ENCODE measurements at places on chromosomes 1 and 21.

GRCh38 chr1:18200136-18200717 lies 92.6 kb downstream of the IGSF21 start:
- DNase-seq = no peak

- DNase-seq = peak; percentile 64
These were observed 65.2 kb downstream of the SIK1 start for GRCh38 chr21:43361493-43362296.

DNA sequence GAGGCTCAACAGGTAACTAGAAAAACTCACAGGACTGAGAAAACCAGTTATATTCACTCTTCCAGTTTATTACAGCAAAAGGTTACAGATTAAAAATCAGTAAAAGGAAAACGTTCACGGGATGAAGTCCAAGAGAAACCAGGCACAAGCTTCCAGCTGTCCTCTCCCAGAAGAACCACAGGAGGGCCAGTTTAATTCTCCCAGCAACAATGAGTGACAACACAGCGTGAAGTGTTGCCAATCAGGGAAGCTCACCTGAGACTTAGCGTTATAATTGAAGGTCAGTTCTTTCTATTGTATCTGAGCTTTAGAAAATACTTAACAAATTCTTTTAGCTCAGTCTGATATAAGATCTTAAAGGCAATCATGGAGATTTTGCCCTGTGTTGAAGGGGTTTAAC lies 65.2 kb upstream of the TNR start:
- no peak for DNase-seq

DNA sequence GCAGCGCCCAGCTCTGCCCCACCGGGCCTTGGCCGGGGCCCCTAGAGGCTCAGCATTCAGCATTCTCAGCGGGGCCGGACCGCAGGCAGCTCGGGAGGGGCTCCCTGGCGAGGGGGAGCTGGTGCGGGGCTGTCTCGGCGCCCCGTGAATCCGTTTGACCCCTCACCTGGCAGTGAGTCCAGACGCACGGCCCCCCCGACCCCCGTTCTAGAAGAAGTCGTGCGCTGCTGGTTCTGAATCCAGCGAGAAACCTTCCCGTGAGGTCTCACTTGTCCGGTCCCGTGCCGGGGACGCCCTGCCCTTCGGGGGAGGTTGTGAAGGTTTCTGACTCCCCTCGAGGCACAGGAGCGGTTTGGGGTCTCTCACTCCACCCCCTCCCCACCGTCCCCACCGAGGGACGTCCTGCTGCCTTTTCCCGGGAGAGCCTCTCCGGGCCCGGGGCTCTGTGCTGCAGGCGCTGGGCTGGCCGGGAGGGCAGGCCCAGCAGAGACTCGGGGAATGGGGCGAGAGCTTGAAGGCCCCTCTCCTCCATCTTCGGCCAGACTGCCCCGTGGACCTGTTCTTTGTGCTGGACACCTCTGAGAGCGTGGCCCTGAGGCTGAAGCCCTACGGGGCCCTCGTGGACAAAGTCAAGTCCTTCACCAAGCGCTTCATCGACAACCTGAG lies 655 bp downstream of the COL6A1 start:
- DNase-seq = no peak

GRCh38 chr1:121566346-121566745 lies 381.6 kb downstream of the SRGAP2C start:
- DNase-seq = no peak

DNA sequence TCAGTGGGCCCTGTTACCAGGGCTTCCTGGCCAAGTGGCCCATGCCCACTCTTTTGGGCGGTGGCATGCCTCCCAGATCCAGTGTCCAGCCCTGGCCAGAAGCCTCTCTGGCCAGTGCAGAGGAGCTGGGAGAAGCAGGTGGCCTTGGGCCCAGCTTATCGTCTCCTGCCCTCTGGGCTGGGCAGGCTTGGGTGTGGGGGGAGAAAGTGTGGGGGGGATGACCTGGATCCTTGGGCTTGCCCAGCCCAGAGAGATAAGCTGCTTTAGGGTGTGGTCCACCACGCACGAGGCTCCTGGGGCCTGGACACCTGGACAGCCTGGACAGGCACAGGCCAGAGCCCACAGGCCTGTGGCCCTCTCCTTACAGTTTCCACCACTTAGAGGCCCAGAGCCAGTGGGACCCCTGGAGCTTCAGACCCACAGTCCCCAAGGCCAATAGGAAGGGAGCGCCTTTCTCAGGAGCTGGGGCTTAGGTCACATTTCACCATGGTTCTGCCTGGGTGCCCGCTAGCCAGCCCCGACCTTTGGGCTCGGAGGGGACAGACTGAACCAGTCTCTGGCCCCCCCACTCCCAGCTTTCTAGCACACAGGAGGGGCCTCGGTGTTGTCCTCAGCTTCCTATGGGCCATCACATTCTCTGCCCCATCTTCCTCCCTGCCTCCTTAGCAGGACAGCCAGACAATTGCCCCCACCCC lies 1.8 kb downstream of the ESPN start:
- DNase-seq = no peak

DNA sequence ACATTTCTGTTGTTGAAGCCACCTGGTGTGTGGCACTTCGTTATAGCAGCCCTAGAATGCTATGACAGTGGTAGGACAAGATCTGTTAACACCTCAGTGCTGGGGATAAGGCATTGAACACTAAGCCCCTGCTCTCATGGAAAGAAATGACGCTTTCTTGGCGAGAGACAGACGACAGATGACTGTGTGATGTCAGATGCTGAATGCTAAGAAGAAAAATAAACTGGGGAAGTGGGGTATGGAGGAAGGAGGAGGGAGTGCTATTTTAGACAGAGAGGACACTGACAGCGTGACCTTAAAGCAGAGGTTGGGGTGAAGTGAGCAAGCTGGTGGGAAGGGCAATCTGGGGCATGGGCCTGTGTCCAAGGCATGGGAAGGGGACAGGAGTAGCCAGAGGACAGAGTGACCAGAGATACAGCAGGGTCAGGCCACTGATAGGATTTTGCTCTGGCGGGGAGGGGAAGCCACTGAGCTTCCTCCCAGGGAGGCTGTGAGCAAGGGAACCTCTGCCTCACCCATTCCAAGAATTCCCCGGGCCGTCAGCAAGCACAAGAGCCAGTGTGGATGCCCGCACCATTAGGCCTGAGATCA lies 15.2 kb downstream of the DOP1B start:
- DNase-seq = no peak

- DNase-seq = no peak
These were observed 115.0 kb upstream of the TMPRSS2 start for GRCh38 chr21:41622831-41623548.

DNA sequence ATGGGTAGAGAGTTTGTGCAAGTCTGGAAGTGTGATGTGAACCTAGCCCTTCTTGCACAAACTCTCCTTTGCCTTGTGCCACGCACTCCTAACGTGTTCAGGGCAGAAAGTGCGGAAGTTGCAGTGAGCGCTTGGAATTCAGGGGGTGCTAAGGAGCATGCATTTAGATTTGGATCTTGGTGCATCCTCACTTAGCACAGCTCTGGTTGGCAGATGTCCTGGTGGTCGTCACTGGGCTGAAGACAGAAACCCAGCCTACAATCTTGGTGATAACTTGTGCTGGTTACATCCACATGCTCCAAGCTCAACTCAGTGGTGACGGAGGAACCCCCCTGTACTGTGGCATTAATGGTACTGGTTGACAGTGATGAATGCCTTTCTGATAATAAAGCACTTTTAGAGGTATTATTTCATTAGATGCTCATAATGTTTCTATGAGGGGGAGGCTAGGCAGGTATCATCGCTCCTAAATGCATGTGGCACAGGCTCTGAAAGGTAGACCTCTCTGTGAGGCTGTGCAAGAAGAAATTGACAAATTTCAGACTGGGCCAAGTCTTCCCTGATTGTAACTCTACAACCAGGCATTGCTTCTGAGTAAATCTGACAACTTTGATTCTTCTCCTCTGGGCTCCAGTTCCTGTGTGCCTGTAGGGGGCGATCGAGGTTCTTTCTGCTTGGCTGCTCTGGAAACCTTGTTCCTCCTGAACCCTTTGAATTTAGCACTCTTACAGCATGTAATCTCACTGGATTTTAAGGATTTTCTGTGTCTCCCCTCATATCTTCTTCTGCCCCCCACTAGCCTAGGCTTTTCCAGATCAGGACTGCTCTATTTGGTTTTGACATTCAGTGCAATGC lies 40.6 kb downstream of the MAPKAPK2 start:
- no peak for DNase-seq

- no peak for DNase-seq
These were observed 30.6 kb downstream of the CDKN2C start for GRCh38 chr1:51000651-51001050.

- no peak for DNase-seq
These were observed 18.1 kb downstream of the PDC start for GRCh38 chr1:186442651-186443375.

- no peak for DNase-seq
These were observed 156.0 kb downstream of the PGBD5 start for GRCh38 chr1:230270185-230270558.

GRCh38 chr1:67816095-67816475 lies 17.2 kb downstream of the GNG12 start:
- no peak for DNase-seq

- no peak for DNase-seq
These were observed 3.7 kb downstream of the ST3GAL3 start for GRCh38 chr1:43711049-43711448.

DNA sequence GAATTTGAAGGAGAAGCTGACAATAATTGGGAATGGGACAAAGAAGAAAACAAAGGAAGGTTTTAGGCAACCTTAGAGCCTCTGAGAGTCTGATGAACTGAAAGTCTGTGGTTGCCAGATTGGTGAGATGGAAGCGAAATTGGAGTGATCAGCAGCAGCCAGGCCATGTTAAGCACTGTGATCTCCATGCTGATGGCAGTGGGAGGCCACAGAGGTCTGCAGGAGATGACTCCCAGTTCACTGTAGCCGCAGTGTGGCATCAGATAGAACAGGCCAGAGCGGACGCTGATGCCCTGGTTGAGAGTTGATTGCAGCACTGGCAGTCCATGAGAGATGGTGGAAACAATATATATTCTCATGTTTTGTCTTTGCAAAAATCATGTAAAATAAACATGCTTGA lies 137.4 kb upstream of the L1TD1 start:
- DNase-seq = no peak

DNA sequence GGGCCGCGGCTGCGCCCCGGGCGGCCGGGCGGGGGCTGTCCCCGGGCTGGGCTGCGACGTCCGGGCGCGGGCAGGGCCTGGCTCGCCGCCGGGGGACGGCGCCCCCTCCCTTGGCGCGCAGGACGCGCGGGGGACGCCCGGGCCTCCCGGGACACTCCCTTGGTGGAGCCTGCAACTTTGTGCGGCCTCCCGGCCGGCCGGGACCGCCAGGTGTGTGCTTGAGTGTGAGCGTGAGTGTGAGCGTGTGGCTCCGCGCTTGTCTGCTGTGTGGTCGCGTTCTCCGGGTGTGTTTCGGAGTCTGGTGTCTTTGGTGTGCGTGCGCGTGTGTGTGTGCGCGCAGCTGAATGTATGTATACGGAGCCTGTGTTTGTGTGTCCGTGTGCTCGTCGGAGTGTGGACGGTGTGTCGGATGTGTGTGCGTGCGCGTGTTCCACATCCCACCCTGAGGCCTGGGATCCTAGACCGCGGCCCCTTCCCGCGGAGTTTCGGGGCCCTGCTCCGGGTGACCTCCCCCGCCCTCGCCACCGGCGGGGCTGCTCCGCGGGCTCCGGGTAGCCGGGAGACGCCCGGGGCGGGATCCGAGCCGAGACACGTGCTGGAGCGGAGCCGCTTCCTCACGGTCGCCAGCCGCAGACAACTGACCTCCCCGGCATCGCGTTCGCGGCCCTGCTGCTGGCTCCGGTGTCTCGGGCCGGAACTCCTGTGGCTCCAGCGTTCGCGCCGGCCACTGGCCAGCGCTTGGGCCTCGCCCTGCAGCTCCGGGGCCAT lies 1.7 kb downstream of the PTPRU start:
- DNase-seq = no peak

GRCh38 chr1:219041141-219041540 lies 132.5 kb upstream of the LYPLAL1 start:
- DNase-seq = no peak

DNA sequence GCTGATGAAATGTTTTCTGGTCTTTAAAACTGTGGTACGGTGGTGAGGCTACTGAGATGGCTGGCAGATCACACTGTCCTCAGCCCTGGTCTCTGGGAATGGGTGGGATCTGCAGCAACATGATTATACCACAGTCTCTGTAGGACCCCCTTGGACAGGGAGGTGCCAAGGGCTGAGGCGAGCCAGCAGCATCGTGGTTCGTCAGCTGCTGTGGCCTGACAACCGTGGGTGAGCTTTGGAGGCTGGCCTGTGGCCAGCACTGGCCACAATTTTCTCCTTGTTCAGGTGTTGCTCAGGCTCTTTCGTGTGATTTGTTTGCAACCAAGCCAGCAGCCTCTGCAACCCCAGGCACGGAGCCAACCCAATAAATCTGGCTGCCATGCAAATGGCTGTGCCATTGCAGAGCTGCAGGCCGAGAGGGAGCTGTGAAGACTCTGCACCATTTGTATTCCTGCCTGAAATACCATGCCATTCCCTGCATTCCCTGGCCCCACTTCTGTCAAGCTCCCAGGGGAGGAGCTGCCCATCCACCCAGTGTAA lies 70.9 kb downstream of the PCP4 start:
- DNase-seq = no peak

- no peak for DNase-seq
These were observed 81.6 kb downstream of the CCDC185 start for GRCh38 chr1:223474804-223475203.

- DNase-seq = no peak
These were observed 11.9 kb downstream of the LYPLAL1 start for GRCh38 chr1:219185486-219186117.

GRCh38 chr1:240468656-240469055 lies 143.3 kb downstream of the GREM2 start:
- DNase-seq = peak; percentile 11

- DNase-seq = no peak
These were observed 22.1 kb upstream of the NCF2 start for GRCh38 chr1:183612407-183612806.

- no peak for DNase-seq
These were observed 382.0 kb upstream of the PROX1 start for GRCh38 chr1:213605732-213606131.

DNA sequence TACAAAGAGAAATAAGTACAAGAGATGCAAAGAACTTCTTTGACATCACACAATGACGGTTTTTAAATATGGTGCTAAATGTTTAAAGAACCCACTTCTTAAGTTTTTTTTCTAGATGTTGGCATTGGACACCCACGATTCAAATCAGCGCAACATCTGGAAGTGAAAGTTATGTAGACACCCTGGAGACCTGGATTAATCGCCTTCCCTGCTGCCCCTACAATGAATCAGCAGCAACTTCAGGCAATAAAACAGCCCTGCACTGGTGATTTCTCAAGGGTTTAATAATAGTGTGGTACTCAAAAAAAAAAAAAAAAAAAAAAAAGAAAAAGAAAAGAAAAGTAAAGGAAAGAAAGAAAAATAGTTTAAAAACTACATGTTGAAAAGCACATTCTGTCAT lies 248.3 kb downstream of the NUF2 start:
- DNase-seq = no peak

Measured in right lung (tissue), 10 donors.